Smooth muscle cell of the pulmonary artery (primary cell): ENCODE measurements at places on chromosomes 4 and X. TPM values are rescaled to one million over a fixed set of nuclear protein-coding genes. Genes with fewer than 3 reads are reported as not detected.

Gene L1CAM
- 4.6 and 6.7 TPM in 2 replicates for total RNA-seq

Gene SORBS2
- 18.1 and 30.9 TPM in 2 replicates for total RNA-seq

Gene NEXMIF
- total RNA-seq = under 0.01 and 0.03 TPM in 2 replicates

Gene CFAP299
- 2.9 and 3.5 TPM in 2 replicates for total RNA-seq

Gene PACRGL
- total RNA-seq = 18.2 and 20.6 TPM in 2 replicates

Gene FMR1NB
- not detected in 2 replicates for total RNA-seq

Gene TRIM61
- 0.99 and 3.0 TPM in 2 replicates for total RNA-seq

Gene MAGEA2
- not detected in 2 replicates for total RNA-seq

Gene RNF150
- 3.3 and 5.6 TPM in 2 replicates for total RNA-seq

Gene HADH
- total RNA-seq = 12.1 and 13.9 TPM in 2 replicates

Gene XPNPEP2
- total RNA-seq = 0.10 and 1.2 TPM in 2 replicates

Gene FABP2
- not detected in 2 replicates for total RNA-seq

Gene CHST7
- total RNA-seq = 12.7 and 25.0 TPM in 2 replicates

Gene NXF2
- total RNA-seq = not detected in 2 replicates

Gene GALNTL6
- not detected in 2 replicates for total RNA-seq

Gene TENM3
- 1.2 and 17.2 TPM in 2 replicates for total RNA-seq

Gene ARR3
- total RNA-seq = not detected in 2 replicates

Gene RUFY3
- 54.0 and 55.2 TPM in 2 replicates for total RNA-seq

Gene FAM120C
- total RNA-seq = 6.7 and 8.3 TPM in 2 replicates

Gene SOX3
- total RNA-seq = not detected in 2 replicates

Gene TIMM8A
- 4.0 and 4.1 TPM in 2 replicates for total RNA-seq

Gene TBX22
- total RNA-seq = not detected in 2 replicates

Gene GAB1
- 11.5 and 13.4 TPM in 2 replicates for total RNA-seq

Gene RTL9
- 0.13 and 0.30 TPM in 2 replicates for total RNA-seq

Gene ATP6AP1
- total RNA-seq = 145 and 172 TPM in 2 replicates

Gene XG
- total RNA-seq = 1.2 and 5.8 TPM in 2 replicates

Gene NUDT10
- total RNA-seq = 1.2 TPM in 2 replicates

Gene DDIT4L
- 5.0 and 17.8 TPM in 2 replicates for total RNA-seq

Gene SLC16A2
- total RNA-seq = 12.1 and 24.3 TPM in 2 replicates

Gene RAI2
- total RNA-seq = 0.76 and 2.0 TPM in 2 replicates

Gene TRAPPC2
- total RNA-seq = 8.3 and 14.5 TPM in 2 replicates

Gene OPN1MW3
- total RNA-seq = not detected in 2 replicates

Gene KLF8
- total RNA-seq = 2.2 and 4.9 TPM in 2 replicates

Gene SHROOM4
- total RNA-seq = 2.5 and 4.3 TPM in 2 replicates

Gene AWAT2
- total RNA-seq = not detected in 2 replicates

Gene NUDT6
- total RNA-seq = 3.2 and 6.0 TPM in 2 replicates

Gene SSX2B
- total RNA-seq = not detected in 2 replicates

Gene HMGB3
- total RNA-seq = 3.5 and 3.9 TPM in 2 replicates

Gene S100G
- not detected in 2 replicates for total RNA-seq

Gene PITX2
- total RNA-seq = 0.10 and 0.33 TPM in 2 replicates

Gene FSTL5
- total RNA-seq = not detected in 2 replicates
